ENCODE measurements at places on chromosomes 13 and 19. TPM values are rescaled to one million over a fixed set of nuclear protein-coding genes. Genes with fewer than 3 reads are reported as not detected.

DNA sequence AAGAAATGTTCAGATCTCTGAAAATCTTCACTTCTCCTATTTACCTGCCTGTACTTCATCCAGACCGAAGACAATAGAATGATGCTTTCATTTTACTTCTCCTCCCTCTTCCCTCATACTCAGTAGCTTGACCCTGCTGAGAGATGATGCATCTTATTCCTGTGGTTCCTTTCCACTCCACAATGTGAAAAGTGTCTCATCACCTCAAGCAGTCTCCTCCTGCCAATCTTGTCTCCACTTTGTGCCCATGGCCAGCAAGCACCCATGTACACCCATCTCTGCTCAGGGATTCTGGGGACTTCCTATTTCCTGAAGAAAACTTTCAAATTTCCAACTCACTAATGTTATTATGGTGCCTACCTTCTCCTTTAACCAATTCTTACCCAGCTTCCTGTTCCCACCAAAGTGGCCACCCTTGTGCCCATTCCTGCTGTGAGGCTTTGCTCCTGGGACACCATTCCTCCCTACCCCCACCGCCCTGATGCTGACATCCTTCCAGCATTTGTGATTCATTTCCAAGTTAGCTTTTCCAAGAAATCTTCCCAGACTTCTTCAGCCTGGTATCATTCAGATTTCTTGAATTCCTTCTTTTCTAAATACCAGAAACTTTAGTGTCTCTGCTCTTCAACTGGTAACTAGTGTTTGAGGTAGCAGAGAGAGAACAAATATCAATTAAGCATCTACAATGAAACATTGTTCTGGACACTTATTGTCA, 212.5 kb downstream of the POSTN start:
- H3K27ac ChIP-seq: no peak overlapping the region
- H3K36me3 ChIP-seq: no peaks in the 10 kb centered on the region
- H3K4me1 ChIP-seq: no peaks in the 10 kb centered on the region
- H3K27me3 ChIP-seq: no peaks in the 10 kb centered on the region
- no peak for DNase-seq

DNA sequence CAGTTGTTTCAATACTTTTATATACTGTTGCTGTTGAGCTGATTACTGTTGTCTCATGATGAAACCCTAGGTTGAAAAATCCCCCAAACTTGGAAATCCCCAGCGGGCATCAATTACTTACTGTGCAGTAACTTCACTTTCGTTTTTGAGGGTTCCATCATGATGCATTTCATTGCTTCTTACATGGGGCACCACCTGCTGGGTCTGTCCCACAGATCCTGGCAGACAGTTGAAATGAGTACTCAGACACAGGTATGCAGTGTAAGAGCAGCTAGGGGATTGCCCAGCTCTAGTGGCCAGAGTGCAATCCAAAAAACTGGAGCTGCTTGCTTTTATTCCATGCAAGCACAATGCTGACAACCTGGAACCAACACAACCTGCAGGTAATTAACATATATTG, 132.5 kb upstream of the ZNF91 start:
- H3K27ac ChIP-seq: no peak overlapping the region
- no peak overlapping the region for H3K4me3 ChIP-seq
- no peaks in the 10 kb centered on the region for H3K27me3 ChIP-seq
- peaks cover 25% of the 10 kb centered on the region for H3K4me1 ChIP-seq
- DNase-seq: peak; percentile 34

ZNF69 gene
- 3.3 TPM for total RNA-seq

GRCh38 chr19:29489172-29489951, 36.4 kb upstream of the VSTM2B start:
- no peak for DNase-seq
- H3K27ac ChIP-seq: no peak overlapping the region
- H3K27me3 ChIP-seq: peaks cover 94% of the 10 kb centered on the region
- no peaks in the 10 kb centered on the region for H3K4me1 ChIP-seq
- H3K4me3 ChIP-seq: no peak overlapping the region

FCHO1 gene
- total RNA-seq: 36.5 TPM

ZNF808 gene
- 24.1 TPM for total RNA-seq

RXFP2 gene
- not detected for total RNA-seq

DNA sequence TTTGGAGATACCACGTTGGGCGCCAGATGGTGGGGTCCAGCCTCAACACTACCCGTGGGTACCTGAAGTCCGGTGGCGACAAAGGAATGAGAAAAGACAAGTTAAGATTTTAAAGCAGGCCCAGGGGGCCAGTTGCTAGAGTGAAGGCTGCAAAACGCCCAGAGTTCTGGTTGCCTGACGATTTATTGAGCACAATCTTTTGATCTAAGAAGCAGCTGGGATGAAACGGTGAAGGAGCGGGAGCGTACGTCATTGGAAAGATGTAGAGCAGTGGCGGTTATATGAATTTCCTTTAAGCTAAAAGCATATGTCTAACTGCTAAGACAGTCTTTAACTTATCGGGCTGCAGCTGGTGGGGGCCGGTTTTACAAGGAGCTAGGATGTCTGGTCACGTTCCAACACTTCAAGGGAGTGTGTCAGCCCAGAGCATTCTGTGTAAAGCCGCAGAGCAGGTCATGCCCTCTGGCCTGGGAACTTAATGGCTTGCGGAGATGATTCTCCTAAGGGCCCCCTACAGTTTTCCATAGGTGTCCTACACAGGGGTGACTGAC, 28.9 kb upstream of the EVI5L start:
- no peak for DNase-seq
- H3K36me3 ChIP-seq: no peaks in the 10 kb centered on the region
- no peak overlapping the region for H3K4me3 ChIP-seq
- H3K27me3 ChIP-seq: no peaks in the 10 kb centered on the region
- peaks cover 6% of the 10 kb centered on the region for H3K4me1 ChIP-seq

DNA sequence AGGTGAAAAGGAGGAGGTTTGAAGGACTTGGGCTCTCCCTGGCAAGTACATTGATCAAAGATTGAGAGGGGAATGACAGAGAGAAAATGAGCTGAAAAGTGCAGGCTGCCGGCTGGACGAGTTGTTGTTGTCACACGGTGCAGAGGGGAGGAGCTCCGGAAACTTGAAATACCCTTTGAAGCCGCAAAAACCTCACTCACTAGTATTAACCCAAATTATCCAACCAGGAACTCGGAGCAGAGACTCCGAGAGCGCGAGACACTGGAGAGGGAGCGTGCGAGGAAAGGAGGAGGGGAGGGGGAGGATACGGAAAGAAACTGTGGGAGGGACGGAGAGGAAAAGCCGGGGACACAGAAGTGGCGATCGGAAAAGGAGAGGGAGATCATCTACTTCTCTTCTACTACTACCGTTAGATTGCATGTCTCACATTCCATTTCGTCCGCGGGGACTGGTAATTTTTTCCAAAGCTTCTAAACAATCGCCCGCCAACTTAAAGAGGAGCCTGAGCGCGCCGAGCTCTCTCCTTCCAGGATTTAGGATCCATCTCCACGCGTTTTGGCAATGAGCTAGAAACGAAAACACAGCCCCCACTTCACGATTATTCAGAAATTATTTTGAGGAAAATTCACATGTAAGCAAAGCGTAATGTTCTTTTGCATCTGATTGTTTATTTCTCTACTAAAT, at the start of gene DACH1:
DACH1 (minus strand) TSS at position 74 of the 684 bp plus-strand sequence.
- no peaks in the 10 kb centered on the region for H3K36me3 ChIP-seq
- H3K4me3 ChIP-seq: peak within 1 kb of the TSS; percentile 53
- peak; percentile 52 for DNase-seq
